ENCODE measurements at places on chromosomes 1 and 21. TPM values are rescaled to one million over a fixed set of nuclear protein-coding genes. Genes with fewer than 3 reads are reported as not detected.

- no peak for DNase-seq
Measured at GRCh38 chr1:24903955-24904730, 25.9 kb downstream of the RUNX3 start.

GRCh38 chr1:203126151-203126865 is 1.2 kb upstream of the ADORA1 start:
- no peak for DNase-seq

GRCh38 chr1:100834777-100835660 is 59.6 kb downstream of the EXTL2 start:
- peak; percentile 3 for DNase-seq

DNA sequence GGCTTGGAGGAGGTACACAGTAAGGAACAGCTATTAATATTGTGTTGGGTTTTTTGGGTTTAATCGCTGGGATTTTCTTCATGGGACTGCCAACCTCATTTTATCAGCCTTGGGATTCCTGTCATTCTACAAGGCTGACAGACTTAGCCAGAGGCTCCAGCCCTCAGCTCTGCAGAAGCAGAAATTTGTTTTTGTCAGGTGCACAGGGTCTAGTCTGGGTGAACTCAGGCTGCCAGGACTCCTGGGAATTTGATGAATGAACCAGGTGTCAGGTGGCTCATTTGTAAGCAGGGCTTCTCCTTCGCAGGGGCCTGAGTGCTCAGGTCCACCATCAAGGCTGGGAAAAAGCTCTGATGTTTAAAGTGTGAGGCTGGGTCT is 11.5 kb upstream of the ZNF362 start:
- no peak for DNase-seq

- no peak for DNase-seq
Measured at GRCh38 chr21:18161841-18162240, 82.8 kb upstream of the CHODL start.

DNA sequence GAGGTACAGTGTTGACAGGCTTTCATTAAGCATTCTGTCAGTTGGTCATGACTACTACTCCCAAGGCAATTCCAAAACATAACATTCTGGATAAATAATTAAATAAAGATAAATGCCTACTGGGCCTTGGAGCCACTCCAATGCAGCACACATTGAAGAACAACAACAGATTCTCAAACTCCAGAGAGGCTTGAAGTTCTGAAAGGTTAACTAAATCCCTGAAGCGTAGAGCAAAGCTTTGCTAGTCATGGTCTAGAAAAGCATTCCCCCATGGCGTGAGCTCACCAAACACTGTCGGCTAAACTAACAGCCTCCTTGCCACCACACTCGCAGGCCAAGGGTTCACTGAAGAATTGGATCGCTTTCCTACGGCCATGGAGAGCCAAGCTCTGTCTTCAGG is 268.0 kb downstream of the ATG4C start:
- DNase-seq, result no peak

GRCh38 chr21:19343711-19344110 is 940.1 kb upstream of the TMPRSS15 start:
- DNase-seq, result no peak

The SLC2A5 gene
- total RNA-seq, result 0.64 TPM

DNA sequence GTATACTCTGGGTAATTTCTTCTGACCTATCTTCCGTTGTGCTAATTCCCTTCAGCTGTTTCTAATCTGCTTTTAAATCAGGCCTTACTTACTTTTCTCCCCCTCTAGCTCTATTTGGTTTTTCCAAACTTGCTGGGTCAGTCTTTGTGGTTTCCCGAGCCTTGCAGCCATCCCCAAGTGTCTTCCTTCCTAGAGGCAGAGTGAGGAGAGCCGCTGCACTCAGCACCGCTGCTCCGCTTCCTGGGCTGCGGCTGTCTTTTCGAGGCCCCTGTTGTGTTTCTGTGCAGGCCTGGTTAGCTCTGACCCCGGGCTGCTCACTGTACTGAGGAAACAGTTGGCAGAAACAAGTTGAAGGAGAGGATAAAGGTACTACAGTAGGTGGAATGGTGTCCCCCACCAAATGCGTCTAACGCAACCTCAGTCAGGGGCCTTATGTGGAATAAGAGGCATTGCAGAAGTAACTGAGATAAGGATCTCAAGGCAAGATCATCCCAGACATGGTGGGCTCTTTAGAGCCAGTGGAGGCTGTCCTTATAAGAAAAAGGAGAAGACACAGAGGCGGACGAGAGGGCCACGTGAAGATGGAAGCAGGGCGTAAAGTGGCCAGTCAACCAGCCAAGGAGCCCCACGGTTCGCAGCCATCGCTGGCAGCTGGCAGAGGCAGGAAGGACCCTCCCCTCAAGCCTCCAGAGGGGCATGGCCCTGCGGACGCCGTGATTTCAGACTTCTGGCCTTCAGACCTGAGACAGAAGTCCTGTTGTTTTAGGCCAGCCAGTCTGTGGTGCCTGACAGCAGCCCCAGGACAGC is 10.5 kb downstream of the WNT9A start:
- DNase-seq, result no peak

- DNase-seq, result no peak
Measured at GRCh38 chr1:70847013-70847412, 200.6 kb downstream of the PTGER3 start.

The TRIM63 gene
- total RNA-seq, result not detected

DNA sequence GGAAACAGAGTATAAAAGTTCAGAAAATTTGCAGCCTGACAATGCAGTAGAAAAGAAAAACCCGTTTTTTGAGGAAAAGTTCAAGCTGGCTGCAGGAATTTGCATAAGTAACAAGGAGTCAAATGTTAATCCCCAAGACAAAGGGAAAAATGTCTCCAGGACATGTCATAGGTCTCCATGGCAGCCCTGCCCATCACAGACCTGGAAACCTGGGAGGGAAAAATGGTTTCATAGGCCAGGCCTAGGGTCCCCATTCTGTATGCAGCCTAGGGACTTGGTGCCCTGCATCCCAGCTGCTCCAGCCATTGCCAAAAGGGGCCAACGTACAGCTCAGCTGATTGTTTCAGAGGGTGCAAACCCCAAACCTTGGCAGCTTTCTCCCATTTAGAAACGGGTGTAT is 3.6 kb upstream of the KCNT2 start:
- DNase-seq, result no peak

DNA sequence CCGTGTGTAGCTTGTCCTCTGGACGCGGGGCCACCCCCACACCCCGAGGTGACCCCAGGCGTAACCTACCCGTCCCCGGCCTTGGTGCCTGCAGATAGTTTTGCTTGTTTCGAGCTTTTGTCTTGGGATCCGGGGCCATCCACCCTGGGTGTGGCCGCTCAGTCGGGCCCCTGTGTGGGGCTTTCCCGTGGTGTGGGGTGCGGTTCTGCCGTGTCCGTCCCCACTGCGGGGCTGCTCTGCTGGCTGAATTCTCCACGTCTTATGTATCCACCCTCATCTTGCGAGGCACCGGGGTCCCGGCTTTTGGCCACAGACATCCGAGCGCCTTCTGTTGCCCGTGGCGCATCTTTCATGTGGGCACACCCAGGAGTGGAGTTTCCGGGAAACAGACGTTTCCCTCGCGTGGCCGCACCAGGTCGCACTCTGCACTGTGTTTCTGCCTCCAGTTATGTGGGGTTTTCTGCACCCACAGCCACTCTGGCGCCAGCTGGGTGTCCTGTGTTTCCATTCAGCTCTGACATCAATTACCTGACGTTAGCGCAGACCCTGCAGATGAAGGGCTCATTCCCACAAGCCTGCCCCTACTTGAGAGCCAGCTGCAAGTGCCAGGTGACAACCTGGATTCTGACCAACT is 64.9 kb downstream of the PRKCZ start:
- DNase-seq, result peak; percentile 42

DNA sequence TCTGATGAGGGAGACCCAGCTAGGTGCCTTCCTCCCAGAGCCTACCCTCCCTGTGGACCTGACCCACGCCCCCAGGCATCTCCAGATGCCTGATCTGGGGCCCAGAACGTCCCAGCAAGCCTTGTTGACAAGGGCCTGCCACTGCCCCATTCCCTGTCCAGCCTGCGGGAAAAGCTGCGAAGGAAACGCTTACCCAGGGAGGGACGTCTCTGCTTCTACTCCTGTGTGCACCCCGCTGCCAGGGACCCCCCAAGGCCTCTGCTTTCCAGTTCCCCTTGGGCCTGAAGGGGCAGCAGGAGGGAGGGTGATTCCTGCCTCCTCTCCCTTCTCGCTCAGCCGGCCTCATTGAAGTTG is 11.6 kb upstream of the CLSTN1 start:
- DNase-seq, result no peak

The ADAMTSL4 gene
- 0.12 TPM for total RNA-seq

DNA sequence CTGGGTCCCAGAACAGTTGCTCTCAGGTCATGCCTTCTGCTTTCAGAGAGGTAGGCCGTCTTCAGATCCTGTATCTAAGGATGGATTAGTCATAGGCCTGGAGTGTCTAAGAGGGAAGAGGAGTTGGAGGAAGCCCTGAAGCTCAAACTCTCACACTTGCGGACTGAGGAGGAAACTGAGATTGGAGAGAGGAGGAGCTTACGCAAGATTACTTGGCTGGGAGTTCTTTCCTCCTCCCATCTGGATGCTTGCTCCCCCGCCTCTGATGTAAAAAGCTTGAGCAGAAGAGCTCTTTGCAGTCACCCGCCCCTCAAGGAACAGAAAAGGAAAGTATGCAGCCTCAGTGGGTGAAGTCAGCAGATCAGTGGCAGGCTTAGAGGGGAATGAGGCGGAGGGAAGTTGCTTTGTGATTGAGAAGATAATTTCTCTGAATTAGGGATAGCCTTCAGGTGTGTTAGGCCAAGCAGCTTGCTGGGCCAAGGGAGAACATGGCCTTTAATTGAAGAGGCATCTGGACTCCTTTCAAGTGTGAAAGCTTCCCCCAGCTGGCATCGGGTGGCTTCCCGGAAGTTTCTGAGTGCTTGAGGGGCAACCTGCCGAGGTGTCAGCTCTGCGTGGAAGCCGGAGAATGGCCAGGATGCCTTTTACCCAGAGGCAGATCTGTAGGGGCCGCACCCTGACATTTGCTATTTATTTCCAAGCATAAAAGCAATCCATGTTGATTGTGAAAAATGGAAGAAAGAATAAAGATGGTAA is 6.6 kb downstream of the ADORA1 start:
- no peak for DNase-seq

- DNase-seq, result no peak
Measured at GRCh38 chr1:174397261-174397660, 50.5 kb upstream of the GPR52 start.

DNA sequence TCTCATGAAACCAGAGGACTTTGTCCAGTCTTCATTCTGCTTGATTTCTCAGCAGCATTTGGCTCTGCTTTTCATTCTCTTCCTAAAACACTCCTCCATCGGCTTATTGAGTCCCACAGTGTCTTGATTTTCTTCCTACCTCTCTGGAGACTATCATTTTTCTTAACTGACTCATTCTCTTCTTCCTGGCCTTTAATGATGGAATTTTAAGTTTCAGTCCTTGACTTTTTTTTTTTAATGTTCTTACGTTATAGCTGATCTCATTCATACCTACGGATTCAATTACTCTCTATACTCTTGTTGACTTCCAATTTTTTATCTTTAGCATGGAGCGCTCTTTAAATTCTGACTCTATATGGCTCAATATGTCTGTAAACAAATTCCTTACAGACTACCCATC is 111.1 kb downstream of the NEK7 start:
- no peak for DNase-seq

GRCh38 chr1:115729756-115730155 is 38.8 kb downstream of the CASQ2 start:
- DNase-seq, result no peak
